ENCODE measurements at places on chromosomes 5 and 9.

GRCh38 chr9:81627481-81627880 is 61.9 kb downstream of the TLE1 start:
- no peak for DNase-seq

- DNase-seq = no peak
Measured at GRCh38 chr9:125601961-125602360, 105.0 kb downstream of the MAPKAP1 start.

DNA sequence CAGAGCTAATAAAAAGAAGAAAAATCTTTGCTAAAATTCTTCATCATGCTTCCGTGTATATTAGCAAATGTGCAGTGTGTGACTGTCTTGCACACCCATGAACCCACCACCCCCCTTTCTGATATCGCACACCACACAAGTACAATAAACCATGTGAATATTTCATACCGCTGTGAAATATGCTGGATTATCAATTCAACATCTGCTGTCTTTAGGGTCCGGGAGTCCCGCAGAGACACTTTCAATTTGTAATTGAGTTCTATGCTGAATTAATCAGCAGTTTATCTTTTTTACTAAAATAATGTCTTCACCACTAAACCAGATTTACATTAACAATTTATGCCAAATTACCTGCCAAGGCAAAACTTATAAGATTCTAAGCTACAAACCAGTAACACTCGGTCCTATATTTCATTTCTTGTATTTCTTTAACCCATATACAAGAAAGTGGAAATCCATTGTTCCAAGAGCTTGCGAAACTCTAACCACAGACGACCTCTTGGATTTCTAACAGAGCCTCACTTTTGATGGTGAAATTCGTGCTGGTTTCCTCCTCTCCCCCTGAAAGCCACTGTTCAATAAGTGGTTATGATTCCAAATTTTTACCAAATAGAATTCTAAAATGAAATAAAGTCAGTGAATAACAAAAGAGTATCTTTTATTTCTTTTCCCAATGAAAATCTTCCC is 44.2 kb downstream of the PSMB7 start:
- no peak for DNase-seq

DNA sequence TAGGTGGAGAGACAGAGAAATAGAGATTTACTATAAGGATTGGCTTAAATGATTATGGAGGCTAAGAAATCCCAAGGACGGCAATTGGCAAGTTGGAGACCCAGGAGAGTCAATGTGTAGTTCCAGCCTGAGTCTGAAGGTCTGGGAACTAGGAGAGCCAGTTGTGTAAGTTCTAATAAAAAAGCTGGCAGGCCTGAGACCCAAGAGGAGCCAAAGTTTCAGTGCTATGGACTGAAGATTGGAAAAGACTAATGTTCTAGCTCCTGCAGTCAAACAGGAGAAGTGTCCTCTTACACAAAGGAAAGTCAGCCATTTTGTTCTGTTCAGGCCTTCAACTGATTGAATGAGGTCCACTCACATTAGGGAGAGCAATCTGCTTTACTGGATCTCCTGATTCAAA is 50.0 kb downstream of the NMUR2 start:
- no peak for DNase-seq

- no peak for DNase-seq
Measured at GRCh38 chr5:145478651-145479050, 356.5 kb downstream of the PRELID2 start.

- DNase-seq = no peak
Measured at GRCh38 chr9:113042884-113043657, 13.5 kb downstream of the ZFP37 start.

All from hepatic stellate cell (primary cell).